Head of caudate nucleus (tissue), 42 donors: ENCODE measurements at places on chromosomes 1 and 21.

- no peak for DNase-seq
These were observed 28.8 kb downstream of the SPSB1 start for GRCh38 chr1:9321480-9321849.

DNA sequence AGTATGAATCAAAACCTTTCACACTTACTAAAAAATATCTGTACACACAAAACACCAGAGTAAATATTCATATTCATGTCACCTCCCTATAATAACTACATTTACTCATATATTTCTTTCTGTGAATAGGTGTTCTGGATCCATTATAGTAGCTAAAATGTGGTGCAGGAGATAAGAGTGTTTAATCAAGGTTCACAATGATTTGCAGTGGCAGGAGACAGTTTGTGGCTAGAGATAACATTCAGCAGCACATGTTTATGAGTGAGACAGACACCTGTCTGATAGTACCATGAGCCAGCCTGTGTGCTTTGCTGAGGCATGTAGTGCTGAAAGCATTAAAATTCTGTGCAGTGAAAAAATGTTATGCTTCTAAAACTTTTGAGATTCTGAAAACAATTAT, 410.3 kb downstream of the SRGAP2C start:
- no peak for DNase-seq

- no peak for DNase-seq
These were observed 2.1 kb downstream of the TTC22 start for GRCh38 chr1:54798769-54799641.

GRCh38 chr1:195439661-195440060, 1168.6 kb downstream of the KCNT2 start:
- DNase-seq, result no peak

DNA sequence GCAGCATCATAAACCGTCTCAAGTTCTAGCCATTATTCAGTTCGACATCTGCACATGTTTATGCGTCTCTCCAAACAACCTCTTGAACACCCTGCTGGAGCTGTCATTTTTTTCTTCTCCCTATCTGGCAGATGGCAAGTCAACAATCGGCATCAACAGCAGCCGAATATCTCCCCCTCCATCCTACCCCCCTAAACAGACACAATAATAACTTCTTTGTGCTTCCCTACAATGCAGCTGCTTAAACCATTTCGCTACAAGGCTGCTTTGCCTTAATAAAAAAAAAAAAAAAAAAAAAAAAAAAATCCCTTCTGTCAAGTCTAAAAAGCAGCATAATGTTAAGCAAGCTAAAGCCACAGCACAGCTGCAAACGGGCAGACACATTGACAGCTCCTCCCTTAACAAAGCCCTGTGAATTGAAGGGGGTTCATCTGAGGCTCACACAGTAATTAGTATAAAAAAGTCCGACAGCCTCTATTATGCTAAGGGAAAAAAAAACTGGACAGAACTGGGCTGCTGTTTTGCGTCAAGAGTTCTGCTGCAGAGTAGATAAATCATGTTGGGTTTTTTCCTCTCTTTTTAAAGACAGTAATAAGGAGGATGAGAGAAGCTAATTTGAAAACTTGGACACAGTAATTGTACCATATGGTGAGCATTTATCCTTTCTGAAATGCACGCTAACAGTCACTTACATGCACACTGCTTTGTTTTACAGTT, 136.4 kb downstream of the AKT3 start:
- DNase-seq, result peak; percentile 39

GRCh38 chr1:82478916-82479315, 678.2 kb downstream of the ADGRL2 start:
- DNase-seq, result no peak

DNA sequence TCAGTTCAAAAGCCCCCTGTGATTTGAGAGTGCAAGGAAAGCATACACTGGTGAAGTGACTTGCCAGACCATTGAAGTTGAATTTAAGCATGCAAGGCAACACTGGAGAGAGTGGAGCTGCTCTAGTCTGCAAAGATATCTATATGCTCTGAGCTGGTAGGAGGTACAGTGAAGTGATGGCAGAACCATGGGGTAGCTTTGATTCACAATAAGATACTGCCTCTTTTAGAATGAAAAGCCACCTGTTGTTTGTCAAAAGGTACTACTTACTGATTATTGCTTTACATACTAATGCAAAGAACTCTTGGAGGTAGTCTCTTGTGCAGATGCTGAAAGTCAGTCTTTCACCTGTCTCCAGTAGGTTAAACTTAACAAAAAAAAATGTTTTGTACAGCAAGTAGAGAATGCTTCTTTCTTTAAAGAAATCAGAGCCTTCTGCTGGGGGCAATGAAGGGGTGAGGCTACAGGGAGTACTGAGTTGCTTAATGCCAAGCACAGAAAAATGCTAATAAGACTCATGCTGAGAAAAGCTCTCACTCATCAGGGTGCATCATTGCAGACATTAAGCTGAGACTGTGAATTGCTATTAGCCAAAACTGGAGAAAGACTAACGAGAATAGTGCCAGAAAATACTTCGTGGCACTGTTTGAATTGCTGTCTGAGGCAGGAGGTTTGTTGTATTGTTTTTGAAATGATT, 1150.5 kb upstream of the TMPRSS15 start:
- DNase-seq, result no peak

DNA sequence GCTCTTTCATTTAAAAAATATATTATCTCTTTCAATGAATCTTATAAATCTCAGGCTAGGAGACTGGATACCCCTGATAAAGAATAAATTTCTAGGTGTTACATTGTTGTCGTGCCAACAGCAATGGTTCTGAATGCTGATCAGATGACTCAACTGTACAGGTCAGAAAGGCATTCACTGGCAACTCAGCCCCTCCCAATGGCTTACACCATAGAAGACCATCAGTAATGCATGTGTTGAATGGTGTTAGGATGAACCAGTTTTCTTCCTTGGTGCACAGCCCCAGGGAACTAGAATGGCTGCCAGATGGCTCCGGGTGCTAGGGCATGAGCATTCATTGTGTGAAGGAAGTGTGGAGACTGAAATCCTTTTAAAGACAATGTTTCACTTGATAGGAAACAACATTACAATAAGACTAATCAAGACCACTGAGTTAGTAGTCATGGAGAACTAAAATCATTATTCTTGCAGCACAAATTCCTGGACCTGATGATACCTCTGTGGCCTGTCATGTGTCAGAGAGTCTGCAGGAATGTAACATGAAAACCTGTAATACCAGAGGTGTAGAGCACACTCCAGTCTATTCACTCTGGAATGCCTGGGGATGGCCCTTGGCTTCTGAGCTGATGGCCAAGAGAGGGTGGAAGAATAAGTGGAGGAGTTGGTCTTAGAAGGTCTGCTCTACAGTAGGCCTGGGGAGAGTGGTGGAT, 187.7 kb upstream of the LMO4 start:
- no peak for DNase-seq

- no peak for DNase-seq
These were observed 49.3 kb downstream of the SMYD2 start for GRCh38 chr1:214330222-214330621.

- no peak for DNase-seq
These were observed 8.5 kb downstream of the MEF2D start for GRCh38 chr1:156492013-156492590.

GRCh38 chr1:160113407-160113806, 2.2 kb upstream of the ATP1A2 start:
- no peak for DNase-seq

DNA sequence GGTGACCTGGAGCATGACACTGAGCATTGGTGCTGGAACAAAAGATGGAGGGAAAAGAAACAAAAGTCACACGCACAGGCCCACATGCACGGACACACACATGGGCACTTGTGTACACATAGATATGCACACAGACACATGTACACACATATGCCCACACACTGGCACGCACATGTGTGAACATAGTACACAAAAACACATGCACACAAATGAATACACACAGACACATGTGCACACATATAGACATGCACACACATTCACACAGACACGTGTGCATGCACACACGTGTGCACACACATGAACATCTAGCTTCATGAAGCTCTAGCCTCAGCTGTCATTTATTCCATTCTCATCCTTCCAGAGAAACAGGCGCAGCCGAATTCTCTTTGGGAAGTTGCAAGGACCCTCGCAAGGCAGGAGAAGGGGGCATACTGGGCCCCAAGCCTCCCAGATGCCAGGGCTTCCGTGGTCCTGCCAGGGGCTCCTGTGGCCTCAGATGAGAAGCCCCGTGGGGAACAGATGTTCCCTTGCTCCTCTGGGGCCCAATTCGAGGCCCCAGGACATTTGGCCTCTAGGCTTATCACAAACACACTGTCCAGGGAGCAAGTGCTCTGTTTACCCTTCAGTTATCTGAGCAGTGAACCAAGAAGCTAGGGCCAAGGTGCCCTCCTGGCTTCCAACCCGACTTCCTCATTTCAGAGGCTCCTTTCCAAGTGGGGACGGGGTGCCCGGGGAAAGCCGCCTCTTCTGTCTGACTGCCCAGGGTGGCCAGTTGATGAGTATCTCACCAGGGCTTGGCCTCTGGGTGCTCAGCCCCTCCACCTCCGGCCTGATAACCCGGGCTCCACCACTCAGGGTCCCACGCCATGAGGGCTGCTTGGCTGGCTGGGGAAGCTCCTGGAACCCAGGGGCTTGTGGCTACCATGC, 116.4 kb upstream of the ARHGEF16 start:
- no peak for DNase-seq

DNA sequence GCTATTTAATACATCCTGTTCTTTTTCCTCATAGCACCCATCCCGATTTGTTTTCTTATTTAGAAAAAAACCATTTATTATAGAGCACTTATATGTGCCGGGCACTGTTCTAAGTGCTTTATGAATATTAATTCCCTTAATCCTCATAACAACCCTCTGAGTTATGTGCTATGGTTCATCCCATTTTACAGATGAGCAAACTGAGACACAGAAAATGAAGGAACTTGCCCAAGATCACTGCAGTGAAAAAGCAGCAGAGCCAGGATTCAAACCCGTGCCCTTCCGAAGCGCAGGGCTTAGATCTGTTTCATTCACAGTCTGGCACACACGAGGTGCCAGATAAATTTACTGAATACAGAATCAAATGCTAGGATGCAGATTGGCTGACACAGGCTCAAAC, 85.1 kb upstream of the ZC3H12A start:
- DNase-seq, result no peak

DNA sequence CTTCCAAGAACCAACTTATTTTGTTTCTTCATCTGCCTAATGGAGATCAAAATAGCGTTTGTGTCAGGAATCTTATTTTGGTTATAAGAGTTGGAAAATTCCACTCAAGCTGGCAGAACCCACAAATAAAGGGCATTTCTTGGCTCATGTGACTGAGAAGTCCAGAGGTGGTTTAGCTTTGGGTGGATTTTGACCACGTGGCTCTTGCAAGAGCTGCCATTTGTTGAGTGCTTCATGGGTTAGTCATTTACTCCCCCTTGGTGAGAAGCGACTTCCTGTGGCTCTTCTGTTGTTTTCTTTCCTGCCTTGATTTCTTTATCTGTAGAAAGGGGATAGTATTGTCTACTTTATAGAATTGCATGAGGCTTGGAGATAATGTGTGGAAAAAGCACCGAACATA, 9.5 kb upstream of the RNF186 start:
- no peak for DNase-seq

DNA sequence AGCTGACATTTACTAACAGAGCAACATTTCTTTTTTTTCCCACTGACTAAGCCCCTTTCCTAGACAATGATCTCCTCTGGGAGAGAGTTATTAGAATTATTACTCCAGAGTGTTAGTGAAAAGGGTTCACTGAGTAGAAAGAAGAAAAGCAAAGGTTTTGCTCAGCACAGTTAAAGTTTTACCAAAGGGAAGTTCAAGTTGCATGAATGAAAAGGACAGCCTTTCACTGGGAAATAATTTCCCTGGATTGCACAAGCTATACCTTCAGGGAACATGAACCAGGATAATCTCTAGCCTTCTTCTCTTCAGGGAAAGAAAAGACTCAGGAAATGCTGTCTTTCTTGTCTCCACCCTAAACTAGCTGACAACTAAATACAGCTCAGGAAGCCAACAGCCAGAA, 71.4 kb upstream of the ESRRG start:
- DNase-seq, result no peak

GRCh38 chr1:178919581-178919980, 48.7 kb upstream of the ANGPTL1 start:
- no peak for DNase-seq

- DNase-seq, result no peak
These were observed 1.1 kb downstream of the PATJ start for GRCh38 chr1:61743431-61743705.

GRCh38 chr1:9538669-9539164, 548 bp upstream of the SLC25A33 start:
- DNase-seq, result peak; percentile 55

- no peak for DNase-seq
These were observed 450.7 kb downstream of the CAMTA1 start for GRCh38 chr1:7235871-7236517.

DNA sequence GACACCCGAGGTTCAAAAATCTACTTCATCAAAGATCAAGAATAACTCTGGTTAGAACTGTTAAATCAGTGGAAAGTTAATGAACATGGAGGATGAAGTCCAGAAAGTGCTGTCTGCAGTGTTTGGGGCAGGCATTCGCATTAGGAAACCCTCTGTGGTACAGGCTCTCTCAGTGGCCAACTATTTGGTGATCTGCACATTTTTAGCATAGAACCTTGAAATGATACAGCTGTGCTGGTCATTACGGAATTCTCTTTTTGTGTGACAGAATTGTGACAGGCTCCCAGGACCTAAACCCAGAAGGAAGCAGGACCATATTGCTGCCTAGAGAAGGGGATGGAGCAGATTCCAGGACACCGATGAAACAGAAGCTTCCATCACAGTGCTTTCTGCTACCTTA, 89.0 kb downstream of the SLC45A1 start:
- DNase-seq, result no peak

DNA sequence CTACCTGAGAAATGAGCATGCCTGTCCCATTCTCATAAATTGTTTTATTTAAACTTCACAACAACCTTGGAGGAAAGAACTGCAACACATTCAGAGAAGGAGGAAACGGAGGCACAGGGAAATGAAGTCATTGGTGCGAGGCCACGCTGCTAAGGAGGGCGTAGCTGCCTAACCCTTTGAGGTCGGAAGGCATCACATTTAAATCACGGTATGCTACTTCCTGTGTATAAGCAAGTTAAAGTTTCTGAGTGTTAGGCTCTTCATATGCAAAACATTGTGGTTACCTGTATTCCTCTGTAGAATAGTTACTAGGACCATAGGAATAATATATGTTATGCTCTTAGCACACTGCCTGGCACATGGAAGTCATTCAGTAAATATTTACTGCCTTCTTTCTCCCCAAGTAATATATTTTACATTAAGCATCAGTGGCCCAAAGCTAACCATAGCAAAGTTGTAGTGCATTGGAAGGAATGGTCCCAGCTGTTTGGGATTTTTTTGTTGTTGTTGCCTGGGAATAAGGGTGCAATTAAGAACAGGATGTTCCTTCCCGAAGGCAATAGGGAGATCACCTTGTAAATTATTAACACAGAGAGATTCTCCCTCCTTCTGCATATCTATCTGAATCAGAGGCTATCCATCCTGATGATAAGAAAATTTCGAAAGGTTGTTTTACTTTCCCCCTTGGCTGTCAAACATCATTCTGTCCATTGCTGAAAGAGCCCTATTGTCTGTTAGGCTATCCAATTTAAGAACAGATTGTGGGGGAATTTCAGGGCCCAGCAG, 192.2 kb upstream of the C8B start:
- no peak for DNase-seq

GRCh38 chr1:186512698-186513457, 52.0 kb upstream of the PDC start:
- DNase-seq, result no peak
